ENCODE measurements at places on chromosomes 6 and 20. TPM values are rescaled to one million over a fixed set of nuclear protein-coding genes. Genes with fewer than 3 reads are reported as not detected.

EGFL8 gene
- total RNA-seq, result 5.1 TPM

DLK2 gene
- 2.9 TPM for total RNA-seq

CEBPB gene
- 33.2 TPM for total RNA-seq

FAM217A gene
- not detected for total RNA-seq

CD24 gene
- total RNA-seq, result 0.78 TPM

All from cardiac septum (tissue), 1 donor.